GM12864 (cell line): ENCODE measurements at places on chromosomes 12 and 14.

DNA sequence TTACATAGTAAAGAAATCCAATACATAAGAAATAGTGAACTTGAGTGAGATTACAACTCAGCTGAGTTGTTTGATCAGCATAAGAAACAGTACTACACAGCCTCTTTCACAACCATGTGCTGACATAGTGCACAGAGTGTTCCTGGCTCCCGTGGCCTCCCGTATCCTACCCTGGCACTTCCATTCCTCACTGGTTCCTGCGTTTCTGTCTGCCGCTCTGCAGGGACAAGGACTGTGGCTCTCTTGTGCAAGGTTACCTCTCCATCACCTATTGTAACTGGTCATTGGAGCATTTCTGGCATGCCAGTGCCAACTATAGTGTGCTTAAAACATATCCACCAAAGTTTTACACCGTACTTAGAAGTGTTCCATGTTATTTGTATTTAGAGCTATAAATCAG lies 46.3 kb upstream of the PCED1B start:
- no peak for DNase-seq

GRCh38 chr14:40009771-40010170 lies 577.5 kb upstream of the FBXO33 start:
- DNase-seq: no peak

GRCh38 chr14:22552001-22552826 lies 36.8 kb downstream of the DAD1 start:
- DNase-seq: no peak

- DNase-seq: no peak
Observed at GRCh38 chr14:71474301-71475265, 457.6 kb upstream of the RGS6 start.

DNA sequence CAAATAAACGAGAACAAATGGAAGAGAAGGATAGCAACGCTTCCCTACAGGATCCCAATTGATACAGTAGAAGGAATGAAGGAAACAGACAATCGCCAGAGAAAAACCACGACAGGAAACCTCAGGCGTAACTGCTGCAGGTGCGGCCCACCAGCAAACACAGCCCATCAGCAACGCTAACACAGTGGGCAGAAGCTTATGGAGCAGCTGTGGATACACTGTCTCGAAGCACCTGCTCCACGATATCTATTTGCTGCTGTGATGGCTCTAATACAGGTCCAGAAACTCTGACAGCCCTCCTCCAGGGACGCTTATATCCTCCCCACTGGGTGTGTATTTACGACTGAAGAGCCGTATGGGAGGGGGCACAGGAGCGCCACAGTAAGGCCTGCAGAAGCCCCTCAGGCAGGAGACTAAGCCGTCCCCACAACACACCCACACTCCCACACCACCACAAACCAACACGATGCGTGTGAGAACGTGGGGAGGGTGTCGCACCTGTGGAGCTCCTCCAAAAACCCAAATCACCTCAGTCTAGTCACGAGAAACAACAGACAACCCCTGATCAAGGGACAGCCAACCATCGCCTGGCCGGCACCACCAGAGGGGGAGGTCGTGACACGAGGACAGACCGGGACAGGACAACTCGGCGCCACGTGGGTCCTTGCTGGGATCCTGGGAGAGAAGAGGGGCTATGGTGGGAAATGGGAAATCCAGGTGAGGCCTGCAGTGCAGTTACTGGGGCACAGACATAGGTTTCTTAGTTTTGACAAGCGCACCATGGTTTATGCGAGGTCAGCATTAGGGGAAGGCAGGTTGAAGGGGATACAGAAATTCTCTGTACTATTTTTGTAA lies 24.0 kb downstream of the POLE start:
- no peak for DNase-seq

GRCh38 chr14:84646786-84647500 lies 883.0 kb upstream of the FLRT2 start:
- no peak for DNase-seq

DNA sequence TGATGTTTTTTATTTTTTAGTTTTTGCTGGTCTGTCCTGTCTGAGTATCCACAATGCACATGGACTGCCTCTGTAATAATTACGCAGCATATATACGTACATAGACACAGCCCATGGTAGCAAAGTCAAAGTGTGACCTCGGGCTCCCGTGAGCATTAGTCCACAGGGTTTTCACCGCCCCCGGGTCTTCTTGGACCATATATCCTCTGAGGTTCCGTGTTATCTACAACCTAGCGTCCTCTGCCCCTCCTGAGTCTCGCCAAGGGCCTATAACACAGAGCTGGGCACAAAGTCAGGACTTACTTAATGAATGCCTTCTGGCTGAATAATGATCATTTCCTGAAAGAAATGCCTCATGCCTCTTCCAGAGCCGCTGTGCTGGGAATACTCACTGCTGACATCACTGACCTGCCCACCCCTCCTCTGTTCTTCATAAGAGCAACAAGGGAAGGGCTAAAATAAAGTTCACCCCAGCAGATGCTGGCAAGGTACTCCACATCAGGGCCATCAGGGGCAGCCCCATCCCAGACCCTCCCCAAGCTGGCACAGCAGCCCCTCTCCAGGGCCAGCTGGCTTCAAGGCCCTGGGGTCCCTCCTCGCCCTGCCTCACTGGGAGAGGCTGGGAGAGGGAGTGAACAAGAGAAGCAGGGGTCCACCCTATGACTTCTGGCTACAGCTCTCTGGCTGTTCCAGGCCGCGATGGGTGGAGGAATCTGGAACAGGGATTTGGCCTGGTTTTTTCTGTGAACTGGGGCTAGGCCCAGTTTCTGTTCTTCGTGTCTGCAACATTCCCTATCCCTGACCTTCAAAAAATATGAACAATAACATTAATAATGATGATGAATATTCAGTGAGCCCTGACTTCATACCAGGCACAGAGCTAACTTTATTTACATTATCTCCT lies 7.9 kb downstream of the HDAC7 start:
- DNase-seq: no peak

DNA sequence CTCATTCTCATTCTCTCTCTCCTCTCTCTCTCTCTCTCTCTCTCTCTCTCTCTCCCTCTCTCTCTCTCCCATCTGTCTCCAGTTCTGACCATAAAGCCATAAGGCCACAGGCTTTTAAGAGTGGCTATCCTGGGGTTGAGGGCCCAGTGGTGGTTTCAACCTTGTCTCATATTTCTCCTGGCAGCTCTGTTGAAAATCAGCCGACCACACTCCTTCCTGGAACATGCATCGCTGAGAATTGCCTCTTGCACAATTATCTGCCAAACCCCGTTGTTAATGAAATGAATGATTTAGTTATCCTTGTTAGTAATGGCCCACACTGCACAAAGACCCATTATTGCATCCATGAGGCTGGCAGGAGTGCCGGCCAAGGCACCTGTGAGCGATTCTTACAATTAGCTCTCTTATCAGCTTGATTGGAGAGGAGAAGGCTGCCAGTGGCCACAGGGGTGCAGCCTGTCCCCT lies 30.4 kb upstream of the KCNA5 start:
- no peak for DNase-seq

DNA sequence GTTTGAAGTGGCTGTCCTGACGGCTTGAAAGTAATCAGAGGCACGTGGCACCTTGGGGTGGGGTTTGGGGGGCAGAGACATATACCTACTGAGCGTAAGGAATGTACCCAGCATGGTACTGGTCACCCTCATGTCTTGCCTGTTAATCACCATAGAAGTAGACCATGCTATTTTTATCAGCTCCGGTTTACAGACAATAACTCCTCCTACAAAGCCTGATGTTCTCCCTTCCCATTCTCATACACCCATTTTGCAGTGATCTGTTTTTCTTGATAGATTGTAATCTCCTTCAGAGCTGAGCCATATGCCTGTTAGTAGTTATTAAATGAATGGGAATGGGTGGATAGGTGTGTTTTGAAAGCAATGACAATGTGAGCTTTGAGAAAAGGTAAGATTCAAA lies 10.5 kb downstream of the EVL start:
- DNase-seq: no peak

- DNase-seq: no peak
Observed at GRCh38 chr12:77167801-77168200, 102.4 kb upstream of the E2F7 start.

- no peak for DNase-seq
Observed at GRCh38 chr14:50734950-50735695, 67.0 kb upstream of the SAV1 start.

DNA sequence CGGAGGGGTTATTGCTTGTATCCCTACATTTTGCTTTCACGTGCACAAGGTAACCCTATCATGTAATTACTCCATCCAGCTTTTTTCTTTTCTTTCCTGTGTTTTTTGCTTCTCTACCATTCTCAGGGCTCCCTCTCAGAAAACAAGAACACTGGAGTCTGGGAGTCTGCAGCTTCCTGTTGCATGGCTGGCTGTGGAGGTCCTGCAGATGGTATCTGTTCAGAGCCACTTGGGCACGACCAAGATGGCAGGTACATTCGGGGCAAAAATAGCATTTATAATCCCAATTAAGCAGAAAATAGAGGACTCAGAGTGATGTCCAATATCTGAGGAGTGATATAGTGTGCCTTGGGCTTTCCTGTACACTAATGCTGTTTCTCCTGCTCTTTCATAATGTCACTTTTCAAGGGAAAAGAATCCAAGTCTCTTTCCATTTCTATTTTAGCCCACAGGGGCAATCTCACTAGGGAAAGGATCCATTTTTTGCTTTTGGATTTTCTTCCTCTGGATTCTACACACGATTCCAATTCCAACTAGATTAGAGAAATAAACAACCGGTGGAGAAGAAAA lies 3.2 kb upstream of the NUMB start:
- DNase-seq: no peak

GRCh38 chr14:93281937-93282336 lies 50.9 kb downstream of the BTBD7 start:
- DNase-seq: no peak

DNA sequence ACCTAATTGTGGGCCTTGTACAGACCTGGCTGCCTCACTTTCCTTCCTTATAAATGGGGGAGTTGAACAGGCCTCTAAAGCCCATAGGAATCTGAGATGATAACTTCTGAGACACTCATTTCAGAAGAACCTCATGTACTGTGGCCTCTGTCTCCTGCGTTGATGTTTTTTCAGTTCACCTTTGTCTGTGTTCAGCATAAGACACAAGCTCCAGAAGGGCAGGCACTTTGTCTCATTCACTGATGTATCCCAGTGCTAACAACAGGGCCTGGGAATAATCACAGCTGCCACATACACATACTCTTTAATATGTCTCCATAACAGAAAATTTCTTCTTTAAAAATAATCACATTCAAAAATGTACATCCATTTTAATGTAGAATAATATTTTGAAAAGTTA lies 3.3 kb downstream of the FGD6 start:
- DNase-seq: no peak

DNA sequence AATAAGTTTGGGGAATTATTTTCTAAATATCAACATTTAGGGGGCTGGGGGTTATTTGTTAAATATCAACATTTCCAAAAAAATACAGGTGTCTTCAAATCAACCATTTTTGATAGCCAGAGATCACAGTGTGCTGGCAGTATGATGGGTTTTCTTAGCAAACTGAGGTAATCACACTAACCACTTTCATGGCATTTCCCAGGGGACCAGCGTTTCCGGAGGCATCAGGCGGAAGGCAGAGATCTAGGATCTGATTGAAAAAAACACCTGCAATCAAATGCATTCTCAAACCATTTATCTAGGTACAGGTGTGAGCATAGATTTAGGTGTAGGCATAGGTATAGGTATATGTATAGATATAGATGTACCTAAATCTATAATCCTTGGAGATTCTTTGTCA lies 34.6 kb downstream of the GLRX5 start:
- no peak for DNase-seq

- DNase-seq: peak; percentile 38
Observed at GRCh38 chr12:118175823-118176447, 40.0 kb downstream of the PEBP1 start.

DNA sequence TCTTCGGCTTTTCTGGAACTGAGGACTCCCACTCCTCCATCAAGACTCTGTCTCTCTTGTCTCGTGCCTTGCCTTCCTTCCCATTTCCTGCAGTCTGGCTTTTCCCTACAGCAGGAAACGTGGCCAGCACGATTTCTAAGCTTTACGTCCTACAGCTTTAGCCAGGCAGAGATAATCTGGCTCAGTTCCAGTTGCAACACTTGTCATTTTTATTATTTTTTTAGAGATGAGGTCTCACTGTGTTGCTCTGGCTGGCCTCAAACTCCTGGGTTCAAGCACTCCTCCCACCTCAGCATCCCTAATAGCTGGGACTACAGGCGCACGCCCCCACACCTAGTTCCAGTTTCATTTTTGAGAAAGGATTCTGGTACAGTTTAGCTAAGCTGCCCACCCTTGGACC lies 19.9 kb downstream of the CALM1 start:
- DNase-seq: no peak

GRCh38 chr12:26369588-26369987 lies 174.2 kb downstream of the SSPN start:
- DNase-seq: no peak

GRCh38 chr12:59370933-59371332 lies 224.9 kb upstream of the SLC16A7 start:
- no peak for DNase-seq

DNA sequence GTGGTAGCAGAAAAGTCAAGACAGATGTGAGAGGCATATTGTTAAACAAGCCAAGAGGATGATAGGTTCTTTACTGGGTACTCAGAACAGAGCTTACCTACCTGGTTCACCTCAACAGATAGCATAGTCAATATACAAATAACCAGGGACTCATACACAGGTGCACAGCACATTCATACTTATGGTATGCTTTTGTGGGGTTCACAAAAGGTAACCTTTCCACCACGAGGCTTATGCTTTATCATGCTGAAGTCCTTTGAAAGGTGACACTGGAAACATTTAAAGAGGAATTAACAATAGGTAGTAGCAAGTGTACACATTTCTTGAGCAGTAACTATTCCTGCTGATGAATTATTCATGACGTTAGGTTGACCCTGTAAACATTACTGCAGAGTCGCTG lies 42.2 kb upstream of the MBIP start:
- no peak for DNase-seq

DNA sequence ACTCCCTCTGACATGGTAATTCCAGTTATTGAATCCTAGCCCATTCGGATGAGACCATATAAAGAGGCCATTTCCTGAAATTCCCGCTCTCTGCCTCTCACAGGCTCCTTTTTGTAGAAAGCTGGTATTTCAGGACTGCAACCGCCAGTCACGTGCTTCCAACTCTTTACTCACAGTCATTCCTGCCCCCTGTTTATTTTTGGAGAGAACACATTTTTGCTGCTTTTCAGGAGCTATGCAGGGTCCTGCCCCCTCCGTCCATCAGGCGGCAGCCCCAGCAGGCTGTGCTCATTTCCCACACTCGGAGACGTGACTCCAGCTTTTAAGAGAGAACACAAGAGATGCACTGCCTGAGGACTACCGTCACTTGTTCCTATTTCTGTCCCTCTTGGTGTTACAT lies 26.8 kb downstream of the IFT43 start:
- DNase-seq: no peak

- no peak for DNase-seq
Observed at GRCh38 chr12:53601296-53601847, 24.8 kb downstream of the ATF7 start.

DNA sequence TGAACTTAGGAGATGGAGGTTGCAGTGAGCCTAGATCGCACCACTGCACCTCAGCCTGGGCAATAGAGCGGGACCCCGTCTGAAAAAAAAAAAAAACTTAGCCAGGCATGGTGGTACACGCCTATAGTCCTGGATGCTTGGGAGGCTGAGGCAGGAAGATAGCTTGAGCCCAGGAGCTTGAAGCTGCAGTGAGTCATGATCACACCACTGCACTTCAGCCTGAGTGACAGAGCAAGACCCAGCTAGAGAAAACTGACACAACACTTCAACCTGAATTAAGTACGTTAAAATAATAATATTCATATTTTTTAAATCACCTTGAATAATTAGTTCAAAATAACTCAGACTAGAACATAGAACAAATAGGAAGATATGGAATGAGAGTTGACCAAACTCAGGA lies 5.7 kb upstream of the CATSPERB start:
- DNase-seq: no peak

- no peak for DNase-seq
Observed at GRCh38 chr14:67571991-67572323, 28.1 kb downstream of the PIGH start.
